ENCODE measurements at places on chromosomes 1 and 21. TPM values are rescaled to one million over a fixed set of nuclear protein-coding genes. Genes with fewer than 3 reads are reported as not detected.

Gene RBM15
- 38.4 TPM for total RNA-seq

DNA sequence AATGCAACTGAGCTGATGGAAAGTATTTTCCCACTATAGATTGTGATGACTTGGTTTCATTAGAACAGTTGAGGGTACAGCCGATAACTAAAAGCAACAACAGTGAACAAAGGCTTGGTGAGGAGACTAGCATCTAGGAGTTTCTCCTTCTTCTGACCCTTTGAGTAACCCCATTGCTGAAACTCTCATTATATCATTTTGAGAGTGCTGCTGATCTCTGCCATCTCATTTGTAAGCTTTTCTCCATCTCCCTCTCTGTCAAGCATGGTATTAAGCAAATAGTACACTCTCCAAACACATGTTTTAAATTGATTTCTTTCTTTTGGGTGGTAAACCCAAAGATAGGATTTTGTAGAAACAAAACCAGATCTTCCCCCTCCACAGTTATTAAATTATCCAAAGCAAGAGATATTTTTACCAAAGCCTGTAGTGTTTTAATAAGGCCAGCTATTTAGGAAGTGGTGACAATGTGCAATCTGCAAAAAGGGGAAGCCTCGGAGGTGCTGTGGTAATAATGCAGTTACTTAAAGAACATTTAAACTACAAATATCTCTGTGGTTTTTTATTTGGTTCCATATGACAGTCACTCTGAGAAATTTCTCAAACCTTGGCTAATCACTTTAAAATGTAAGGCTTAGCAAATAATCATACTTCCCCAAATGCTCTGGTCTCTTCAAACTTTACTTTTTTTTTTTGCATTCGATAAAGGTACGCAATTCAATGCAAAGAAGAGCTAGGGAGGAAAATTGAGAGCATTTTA is 287.5 kb downstream of the HLX start:
- H3K36me3 ChIP-seq = no peaks in the 10 kb centered on the region
- no peaks in the 10 kb centered on the region for H3K4me1 ChIP-seq
- no peak for DNase-seq
- H3K27me3 ChIP-seq = no peaks in the 10 kb centered on the region
- no peak overlapping the region for H3K27ac ChIP-seq

Gene GLMN
- total RNA-seq = 15.5 TPM

DNA sequence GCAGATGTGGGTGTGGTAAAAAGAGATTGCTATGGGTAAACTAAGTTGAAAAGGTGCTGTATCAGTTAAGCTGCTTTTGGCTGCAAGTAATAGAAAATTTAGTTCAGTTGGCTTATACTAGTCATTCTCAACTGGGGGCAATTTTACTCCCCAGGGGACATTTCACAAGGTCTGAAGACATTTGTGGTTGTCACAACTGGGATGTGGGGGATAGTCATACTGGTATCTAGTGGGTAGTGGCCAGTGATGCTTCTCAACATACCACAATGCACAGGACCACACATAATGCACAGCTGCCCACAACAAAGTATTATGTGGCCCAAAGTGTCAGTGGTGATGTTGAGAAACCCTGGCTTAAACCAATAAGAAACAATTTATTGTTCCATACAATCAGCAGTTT is 31.4 kb downstream of the SERTAD4 start:
- peaks cover 22% of the 10 kb centered on the region for H3K4me1 ChIP-seq
- no peak overlapping the region for H3K4me3 ChIP-seq
- H3K36me3 ChIP-seq = no peaks in the 10 kb centered on the region
- H3K27me3 ChIP-seq = no peaks in the 10 kb centered on the region
- no peak for DNase-seq

GRCh38 chr1:87451229-87451920 is 122.7 kb downstream of the LMO4 start:
- no peak overlapping the region for H3K27ac ChIP-seq
- no peaks in the 10 kb centered on the region for H3K27me3 ChIP-seq
- no peak overlapping the region for H3K4me3 ChIP-seq
- no peak for DNase-seq
- no peaks in the 10 kb centered on the region for H3K36me3 ChIP-seq

Gene BNIPL
- total RNA-seq = 16.8 TPM
